ENCODE measurements at places on chromosomes 2 and 18. TPM values are rescaled to one million over a fixed set of nuclear protein-coding genes. Genes with fewer than 3 reads are reported as not detected.
A peak's percentile ranks its signal among the peaks of the same experiment; 100 is the strongest.

The C2orf78 gene
- not detected for total RNA-seq

DNA sequence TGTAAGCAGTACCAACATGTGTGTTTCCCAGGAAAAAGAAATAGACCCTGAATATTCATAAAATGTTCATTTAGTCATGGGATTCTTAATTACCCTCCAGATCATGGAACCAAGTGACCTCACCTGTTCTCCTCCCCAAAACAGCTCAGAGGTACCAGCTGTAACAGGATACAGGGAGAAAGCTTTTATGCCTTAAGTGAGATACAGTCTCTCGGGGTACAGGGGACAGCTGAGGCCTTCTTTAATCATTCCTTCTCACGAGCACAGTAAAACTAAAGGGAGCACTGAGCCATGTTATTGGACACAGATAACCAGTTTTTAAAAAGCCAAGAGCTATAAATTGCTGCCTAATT lies 16.6 kb downstream of the EPHA4 start:
- DNase-seq, result no peak

DNA sequence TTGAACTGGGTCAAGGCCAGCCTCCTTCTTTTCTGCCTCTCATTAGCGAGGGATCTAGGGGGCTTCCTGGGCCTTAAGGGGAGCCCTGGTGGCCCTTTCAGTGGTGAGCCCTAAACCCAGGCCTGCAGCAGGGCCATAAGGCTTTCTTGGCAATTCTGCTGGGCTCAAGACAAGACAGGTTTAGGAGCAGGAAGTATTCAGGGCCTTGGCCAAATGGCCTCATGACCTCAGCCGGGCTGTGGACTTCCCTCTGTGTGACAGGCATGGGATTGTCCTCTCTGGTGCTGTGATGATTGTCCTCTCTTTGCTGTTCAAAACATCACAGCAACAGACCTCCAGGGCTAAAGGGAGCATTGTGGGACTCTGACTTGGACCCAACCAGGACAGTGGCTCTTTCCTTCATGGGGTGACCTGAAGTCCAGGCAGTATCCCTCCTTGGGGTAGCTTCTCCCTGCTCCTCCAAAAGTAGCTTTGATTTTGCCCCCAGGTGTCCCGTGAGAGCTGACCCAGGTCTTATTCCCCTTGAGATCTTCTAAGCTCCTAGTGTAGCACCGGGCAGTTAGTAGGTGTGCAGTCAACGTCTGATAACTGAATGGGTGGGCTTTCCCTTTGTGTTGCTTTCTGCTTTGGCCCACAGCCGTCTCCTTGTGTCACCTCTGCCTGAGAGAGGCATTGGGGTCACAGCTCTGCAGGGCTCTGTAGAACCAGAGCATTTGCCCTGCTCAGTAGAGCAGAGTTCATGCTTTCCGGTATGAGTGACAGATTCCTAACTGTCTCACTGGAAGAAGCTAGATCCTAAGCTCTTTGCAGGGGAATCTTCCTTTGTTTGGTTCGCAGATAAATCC lies 14.7 kb downstream of the FOSL2 start:
- DNase-seq, result no peak

GRCh38 chr18:13584825-13585224 lies 141.5 kb downstream of the FAM210A start:
- DNase-seq, result no peak

- DNase-seq, result no peak
These were observed 35.7 kb downstream of the CELF4 start for GRCh38 chr18:37529863-37530262.

DNA sequence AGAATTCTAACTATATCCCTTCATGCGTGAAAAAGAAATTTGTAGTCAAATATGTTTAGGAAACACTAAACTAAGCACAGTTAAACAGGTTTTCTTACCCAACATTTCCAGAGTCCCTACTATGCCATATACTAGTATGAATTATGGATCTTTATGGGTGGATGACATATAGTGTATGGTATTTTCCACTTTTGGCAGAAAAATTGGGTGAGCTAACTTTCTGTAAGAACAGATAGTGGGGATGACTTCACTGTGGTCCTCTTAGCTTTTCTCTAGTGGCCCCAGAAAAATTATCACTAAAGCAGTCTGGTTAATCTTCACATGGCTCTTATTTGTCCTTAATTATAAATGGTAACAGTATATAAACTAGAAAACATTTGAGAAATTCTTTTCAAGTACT lies 240.0 kb upstream of the GULP1 start:
- DNase-seq, result no peak

The ELMOD3 gene
- 36.1 TPM for total RNA-seq

The LYG2 gene
- total RNA-seq, result not detected

- peak; percentile 48 for DNase-seq
These were observed 631.8 kb upstream of the RAB6C start for GRCh38 chr2:129347486-129348217.

GRCh38 chr2:138536302-138536701 lies 34.7 kb downstream of the SPOPL start:
- no peak for DNase-seq

GRCh38 chr2:14313341-14313740 lies 319.2 kb upstream of the LRATD1 start:
- DNase-seq, result no peak

DNA sequence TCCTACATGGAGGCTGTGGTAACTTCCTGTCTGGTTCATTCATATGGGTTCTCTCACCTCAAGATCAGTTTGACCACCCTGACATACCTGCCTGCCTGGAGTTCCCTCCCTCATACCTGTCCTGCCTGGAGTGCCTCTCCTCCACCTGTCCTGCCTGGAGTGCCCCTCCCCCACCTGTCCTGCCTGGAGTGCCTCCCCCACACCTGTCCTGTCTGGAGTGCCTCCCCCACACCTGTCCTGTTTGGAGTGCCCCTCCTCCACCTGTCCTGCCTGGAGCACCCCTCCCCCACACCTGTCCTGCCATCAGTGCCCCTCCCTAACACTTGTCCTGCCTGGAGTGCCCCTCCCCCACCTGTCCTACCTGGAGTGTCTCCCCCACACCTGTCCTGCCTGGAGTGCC lies 461.9 kb downstream of the PTPRM start:
- DNase-seq, result no peak

The M1AP gene
- not detected for total RNA-seq

The ZNF397 gene
- total RNA-seq, result 54.5 TPM

- DNase-seq, result no peak
These were observed 621.2 kb downstream of the MBD2 start for GRCh38 chr18:53603276-53603675.

All from tibial nerve (tissue), 4 donors.